ENCODE measurements at places on chromosomes 11 and 22. TPM values are rescaled to one million over a fixed set of nuclear protein-coding genes. Genes with fewer than 3 reads are reported as not detected.

GRCh38 chr11:92401520-92401919, 176.9 kb downstream of the FAT3 start:
- DNase-seq = no peak

DNA sequence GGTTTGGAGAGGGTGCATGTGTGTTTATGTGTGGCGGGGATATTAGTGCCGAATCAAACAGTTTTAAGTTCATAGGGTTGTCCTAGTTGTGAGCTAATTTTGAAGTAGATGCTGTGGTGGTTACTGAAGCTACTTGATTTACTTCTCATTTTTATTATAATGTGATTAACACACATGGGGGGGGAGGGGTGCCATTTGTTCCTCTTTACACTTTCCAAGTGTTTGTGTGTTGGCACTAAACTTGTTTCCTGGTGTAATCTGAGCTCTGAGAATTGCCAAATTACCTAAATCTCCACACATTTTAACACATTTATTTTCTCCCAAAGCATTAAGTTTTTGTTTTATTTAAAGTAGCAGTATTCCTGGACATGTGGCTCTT, 60.1 kb downstream of the ZNRF3 start:
- no peak for DNase-seq

GRCh38 chr11:1388763-1389102, 1.0 kb upstream of the BRSK2 start:
- DNase-seq = no peak

DNA sequence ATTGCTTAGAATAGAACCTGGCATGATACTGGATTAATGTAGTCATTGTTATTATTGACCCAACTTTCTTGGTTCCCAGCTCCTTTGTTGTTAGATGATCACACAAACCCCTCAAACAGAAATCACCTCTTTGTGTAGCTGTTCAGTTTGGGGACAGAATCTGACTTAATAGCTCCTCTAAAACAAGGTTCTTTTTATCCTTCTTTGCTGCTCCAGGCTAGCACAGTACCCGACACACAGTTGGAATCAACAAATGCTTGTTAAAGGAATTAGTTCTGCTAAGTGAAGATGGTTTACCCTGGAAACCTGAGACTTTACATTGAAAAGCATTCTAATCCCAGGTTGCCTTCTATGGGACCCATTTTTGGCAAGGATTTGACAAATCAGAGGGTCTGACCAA, 43.9 kb downstream of the GAB2 start:
- no peak for DNase-seq

- no peak for DNase-seq
Measured at GRCh38 chr11:47106798-47107411, 69.8 kb downstream of the ARFGAP2 start.

DNA sequence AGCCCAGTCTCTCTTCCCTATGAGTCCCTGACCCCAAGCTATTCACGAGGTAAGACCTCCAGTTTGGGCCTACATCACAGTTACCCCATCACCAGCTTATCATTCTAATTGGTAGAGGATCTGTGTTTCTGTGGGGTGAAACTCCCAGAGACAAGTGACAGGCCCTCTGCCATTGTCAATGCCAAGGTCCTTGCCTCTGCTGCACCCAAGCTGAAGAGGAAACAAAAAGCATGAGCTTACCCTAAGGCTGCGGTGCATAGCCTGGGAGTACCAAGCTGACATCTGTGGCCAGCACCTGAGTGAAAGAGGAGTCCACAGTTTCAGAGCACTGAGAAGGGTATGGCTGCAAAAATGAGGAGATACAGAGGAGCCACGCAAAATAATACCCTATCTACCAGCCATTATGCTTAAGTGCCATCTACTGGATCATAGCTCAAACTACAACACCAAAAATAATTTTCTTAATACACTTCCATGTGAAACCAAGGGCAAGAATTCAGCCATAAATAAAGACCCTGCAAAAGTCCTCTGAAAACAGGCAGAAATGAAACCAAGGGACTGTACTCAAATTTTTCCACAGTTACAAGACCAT, 62.3 kb upstream of the ANO5 start:
- no peak for DNase-seq

- DNase-seq = no peak
Measured at GRCh38 chr22:46578251-46578823, 40.9 kb upstream of the CELSR1 start.

- DNase-seq = no peak
Measured at GRCh38 chr11:3086671-3087150, 29.5 kb upstream of the CARS1 start.

GRCh38 chr11:103862802-103863174, 173.7 kb upstream of the DDI1 start:
- DNase-seq = no peak

The RRP8 gene
- 6.7 TPM for total RNA-seq

The CADM1 gene
- total RNA-seq = 21.3 TPM

The LGR4 gene
- 62.7 TPM for total RNA-seq

The XKR3 gene
- not detected for total RNA-seq

The ZDHHC24 gene
- 17.8 TPM for total RNA-seq

The RBMXL2 gene
- total RNA-seq = 0.14 TPM
